ENCODE measurements at places on chromosomes 5 and 9. TPM values are rescaled to one million over a fixed set of nuclear protein-coding genes. Genes with fewer than 3 reads are reported as not detected.

- DNase-seq = no peak
Observed at GRCh38 chr5:105907016-105907415, 1763.7 kb downstream of the EFNA5 start.

DNA sequence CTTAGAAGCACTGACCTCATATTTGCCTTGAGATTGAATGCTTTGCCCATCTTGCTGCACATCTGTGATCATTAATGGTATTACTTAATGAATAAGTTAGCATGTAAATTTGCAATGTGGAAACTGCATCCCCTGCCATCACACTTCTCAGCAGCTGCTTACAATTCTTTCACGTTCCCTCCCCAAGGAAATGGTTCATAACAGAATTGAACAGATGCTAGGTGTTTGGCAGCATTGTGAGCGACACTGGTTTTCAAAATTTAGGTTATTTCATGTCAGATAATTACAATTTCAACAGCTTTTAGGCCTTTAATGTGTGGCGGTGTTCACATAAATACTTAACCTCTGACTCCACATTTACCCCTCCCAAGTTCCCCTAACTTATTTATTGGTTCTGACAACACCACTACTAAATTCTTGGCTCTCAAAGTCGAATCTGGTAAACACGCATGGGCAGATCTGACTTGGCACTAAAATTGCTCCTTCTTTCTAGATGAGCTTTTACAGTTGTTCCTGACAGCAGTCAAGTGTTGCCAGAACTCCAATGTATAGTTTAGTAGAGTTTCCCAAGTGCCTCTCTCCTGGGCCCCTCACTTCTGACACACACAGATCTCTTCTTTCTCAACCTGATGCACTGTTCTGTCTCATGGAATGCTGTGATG is 46.8 kb downstream of the SLC1A3 start:
- no peak for DNase-seq

DNA sequence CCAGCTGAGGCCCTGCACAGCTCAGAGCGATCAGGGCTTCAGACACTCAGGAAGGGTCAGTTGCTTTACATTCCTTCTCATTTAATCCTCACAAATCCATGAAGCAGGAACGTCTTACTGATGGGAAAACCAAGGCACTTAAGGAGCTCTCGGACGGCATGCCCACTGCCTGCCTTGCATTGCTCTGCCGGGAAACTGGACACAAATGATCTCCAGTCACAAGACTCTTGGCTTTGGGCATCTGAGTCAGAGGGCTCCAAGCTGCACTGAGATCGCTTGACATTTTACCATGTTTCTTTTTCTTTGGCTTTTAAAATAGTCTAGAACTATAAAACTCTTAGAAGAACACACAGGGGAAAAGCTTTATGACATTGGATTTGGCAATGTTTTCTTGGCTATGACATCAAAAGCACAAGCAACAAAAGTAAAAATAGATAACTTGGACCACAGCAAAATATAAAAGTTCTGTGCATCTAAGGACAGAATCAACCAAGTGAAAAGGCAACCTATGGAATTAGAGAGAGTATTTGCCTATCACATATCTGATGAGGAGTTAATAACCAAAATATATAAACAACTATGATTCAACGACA is 43.6 kb upstream of the HRH2 start:
- no peak for DNase-seq

GRCh38 chr5:31551878-31552277 is 19.8 kb downstream of the C5orf22 start:
- DNase-seq = no peak

DNA sequence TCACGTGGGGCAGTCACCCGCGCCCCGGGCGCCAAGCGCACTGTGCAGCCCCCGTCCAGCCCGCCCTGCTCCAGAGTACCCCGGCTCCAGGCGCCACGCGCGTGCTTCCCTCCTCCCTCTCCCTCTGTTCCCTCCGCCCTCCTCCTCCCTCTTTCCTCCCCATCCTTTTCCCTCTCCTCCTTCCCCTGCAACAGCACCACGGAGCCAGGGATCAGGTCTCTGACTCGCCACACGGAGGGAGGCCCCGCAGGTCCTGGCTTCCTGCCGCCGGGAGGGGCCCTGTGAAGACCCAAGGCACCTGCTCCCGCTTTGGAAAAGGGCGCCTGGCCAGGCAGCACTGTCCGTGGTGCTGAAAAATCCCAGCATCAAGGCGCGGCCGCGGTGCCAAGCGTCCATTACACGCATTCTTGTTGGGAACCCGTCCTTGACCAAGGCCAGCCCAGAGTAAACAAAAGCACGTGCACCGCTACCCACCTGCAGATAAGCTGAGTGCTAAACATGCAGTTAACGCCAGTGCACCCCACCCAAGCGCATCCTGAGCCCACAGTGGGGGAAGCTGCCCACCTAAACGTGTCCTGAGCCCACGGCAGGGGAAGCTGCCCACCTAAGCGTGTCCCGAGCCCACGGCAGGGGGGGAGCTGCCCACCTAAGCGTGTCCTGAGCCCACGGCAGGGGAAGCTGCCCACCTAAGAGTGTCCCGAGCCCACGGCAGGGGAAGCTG is 21.7 kb downstream of the SLC6A18 start:
- no peak for DNase-seq

DNA sequence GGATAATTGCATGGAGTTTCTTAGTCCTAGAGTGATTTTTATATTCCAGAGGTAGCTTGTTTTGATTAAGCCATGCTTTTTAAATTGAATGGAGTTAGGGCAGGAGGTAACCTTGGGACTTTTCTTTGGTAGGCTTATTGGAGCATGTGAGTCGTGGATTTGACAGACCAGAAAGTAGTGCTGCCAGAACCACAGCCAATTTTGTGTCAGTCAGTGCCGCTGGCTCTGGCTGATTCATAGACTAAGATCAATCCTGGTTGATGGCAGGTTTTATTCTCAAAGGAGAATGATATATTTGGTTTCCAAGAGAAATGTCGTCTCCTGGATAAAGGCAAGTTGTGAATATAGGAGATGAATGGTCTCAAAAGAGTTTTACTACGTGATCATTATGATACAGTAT is 20.3 kb downstream of the RAI14 start:
- DNase-seq = peak; percentile 41

GRCh38 chr5:121962347-121962670 is 534 bp downstream of the SRFBP1 start:
- DNase-seq = no peak

- no peak for DNase-seq
Observed at GRCh38 chr9:135076876-135077430, 10.5 kb upstream of the OLFM1 start.

GRCh38 chr5:124872615-124873014 is 126.2 kb upstream of the ZNF608 start:
- DNase-seq = peak; percentile 37

- DNase-seq = no peak
Observed at GRCh38 chr5:19342942-19343341, 645.1 kb downstream of the CDH18 start.

DNA sequence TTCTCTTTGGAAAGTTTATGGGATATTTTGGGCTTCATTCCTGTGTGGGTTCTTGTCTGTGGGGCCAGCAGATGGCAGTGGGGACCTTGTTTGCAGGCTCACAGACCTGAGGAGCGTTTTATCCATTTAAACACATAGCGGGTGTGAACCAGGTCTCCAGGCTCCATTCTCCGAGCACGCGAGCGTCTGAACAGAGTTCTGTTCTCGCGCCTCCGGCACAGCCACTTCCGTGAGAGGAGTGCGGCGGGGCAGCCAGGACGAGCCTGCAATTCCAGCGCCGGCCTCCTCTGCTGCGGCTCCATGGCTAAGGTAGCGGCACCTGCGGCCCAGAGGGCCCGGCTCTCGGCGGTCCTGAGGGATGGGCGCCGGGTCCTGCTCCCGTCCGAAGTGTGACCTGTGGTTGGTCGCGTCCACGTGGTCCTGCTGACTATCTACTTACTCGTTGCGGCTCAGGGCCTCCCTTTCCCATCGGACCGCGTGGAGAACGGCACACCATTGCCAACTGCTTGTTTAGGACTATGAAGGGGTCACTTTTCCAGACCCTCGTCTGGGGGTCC is 7.3 kb downstream of the NRARP start:
- no peak for DNase-seq

DNA sequence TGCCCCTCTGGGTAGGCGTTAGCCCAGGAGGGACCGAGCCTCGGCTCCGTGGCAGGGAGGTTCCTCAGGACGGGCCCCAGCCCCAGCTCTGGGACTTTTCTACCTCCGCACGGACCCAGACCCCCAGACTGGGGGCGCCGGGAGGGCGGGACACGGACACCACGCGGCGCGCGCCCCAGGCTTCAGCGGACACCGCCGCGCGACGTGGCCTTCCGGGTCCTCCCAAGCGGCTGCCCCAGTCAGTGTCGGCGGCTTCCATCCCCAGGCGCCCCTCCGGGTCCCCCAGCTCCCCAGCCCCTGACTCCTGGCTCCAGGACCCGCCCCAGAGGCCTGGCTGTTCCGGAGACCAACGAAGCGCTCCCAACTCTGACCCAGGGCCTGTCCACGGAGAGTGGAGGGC is 3.1 kb downstream of the LCNL1 start:
- DNase-seq = no peak

DNA sequence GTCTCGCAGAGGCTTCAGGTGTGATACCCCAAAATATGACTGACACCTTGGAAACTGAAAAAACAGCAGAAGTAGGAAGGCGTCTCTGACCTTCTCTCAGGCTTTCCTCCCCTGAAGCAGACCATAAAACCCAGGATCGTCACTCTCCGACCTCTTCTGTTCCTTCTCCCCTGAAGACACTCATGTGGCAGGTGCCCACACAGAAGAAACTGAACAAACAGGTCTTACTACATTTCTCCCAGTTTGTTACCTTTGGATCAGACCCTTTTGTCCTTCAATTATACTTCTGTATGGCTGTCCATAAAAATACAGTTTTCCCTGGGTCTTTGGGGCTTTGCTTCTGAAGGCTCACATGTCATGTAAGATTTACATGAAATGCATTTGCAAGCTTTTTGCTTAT is 10.3 kb upstream of the PRUNE2 start:
- no peak for DNase-seq

DNA sequence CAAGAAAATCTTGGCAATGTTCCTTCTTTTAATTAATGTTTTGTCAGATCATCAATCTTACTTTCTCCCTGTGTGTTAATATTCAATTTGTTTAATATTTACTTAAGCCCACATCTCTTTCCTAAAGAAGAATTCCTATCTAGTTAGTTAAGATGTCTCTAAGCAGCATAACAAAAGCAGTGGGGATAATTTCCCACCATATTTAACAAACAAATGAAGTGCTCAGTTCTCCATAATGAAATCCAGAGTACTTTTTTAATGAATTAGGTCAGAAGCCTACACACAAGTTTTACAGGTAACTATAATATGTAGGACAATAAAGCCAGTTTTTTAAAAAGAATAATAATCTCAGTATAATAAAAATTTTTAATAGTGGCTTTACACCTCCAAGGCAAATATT is 1918.8 kb downstream of the EFNA5 start:
- no peak for DNase-seq

- no peak for DNase-seq
Observed at GRCh38 chr9:77543131-77543822, 104.8 kb downstream of the GNA14 start.

- DNase-seq = no peak
Observed at GRCh38 chr9:91066856-91067255, 265.2 kb downstream of the SYK start.

- DNase-seq = peak; percentile 6
Observed at GRCh38 chr5:121503111-121503840, 348.4 kb upstream of the FTMT start.

- no peak for DNase-seq
Observed at GRCh38 chr5:58299256-58299655, 160.6 kb downstream of the PLK2 start.

DNA sequence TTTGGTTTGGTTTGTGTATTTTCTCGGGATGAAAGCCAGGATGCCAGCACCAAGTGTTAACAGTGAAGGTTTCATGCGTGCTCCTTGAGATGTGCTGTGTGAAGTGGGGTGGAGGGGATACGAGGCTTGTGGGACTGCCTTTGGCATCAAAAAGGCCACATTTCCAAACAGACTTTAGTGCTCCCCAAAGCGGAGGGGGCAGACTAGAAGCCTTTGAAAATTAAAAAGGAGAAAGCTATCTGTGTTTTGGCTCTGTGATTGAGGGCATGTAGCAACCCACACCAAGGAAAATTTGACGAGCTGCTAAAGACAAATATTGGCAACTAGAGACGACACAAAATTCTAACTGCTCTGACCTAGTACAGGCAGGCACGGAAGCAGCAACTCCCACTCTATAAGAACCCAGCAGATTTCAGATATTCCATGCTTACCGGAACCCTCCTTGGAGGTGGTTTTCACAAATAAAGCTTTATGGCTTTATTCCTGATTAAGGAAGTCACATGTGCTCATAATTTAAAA is 154.5 kb downstream of the ARSB start:
- DNase-seq = no peak

DNA sequence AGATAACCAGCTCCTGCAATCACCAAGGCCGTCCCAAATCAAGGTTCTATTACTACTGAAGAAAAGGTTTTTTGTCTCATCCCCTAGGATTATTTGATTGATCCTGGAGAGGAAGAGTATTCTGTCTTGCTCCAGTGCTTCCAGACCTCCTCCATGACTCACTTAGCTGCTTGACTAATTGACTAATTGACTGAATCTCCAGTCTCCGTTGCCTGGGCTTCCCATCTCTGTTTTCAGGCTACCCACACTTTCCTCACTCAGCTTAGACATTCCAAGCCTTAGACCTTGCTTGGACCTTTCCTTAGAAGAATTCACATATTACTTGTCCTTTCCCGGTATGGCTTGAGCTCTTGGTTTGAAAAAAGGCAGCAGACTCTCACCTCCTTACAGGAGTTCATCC is 60.6 kb downstream of the FRMD3 start:
- DNase-seq = peak; percentile 51

- no peak for DNase-seq
Observed at GRCh38 chr9:13750639-13751038, 471.1 kb upstream of the MPDZ start.

GRCh38 chr5:86929123-86929766 is 311.5 kb downstream of the COX7C start:
- no peak for DNase-seq

- peak; percentile 29 for DNase-seq
Observed at GRCh38 chr5:177306674-177307543, 3.3 kb downstream of the PRELID1 start.

DNA sequence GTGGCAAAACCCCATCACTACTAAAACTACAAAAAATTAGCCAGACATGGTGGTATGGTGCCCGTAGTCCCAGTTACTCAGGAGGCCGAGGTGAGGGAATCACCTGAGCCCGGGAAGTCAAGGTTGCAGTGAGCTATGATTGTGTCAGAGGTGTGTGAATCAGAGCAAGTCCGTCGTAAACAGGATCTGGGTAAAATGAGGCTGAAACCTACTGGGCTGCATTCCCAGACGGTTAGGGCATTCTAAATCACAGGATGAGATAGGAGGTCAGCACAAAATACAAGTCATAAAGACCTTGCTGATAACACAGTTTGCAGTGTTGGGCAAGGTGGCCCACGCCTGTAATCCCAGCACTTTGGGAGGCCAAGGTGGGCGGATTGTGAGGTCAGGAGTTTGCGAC is 1.9 kb upstream of the CLTB start:
- no peak for DNase-seq

GRCh38 chr5:116738239-116738614 is 163.6 kb upstream of the SEMA6A start:
- peak; percentile 33 for DNase-seq

Gene LRRC19
- not detected for total RNA-seq

Gene LCN1
- not detected for total RNA-seq

Gene PTGDS
- total RNA-seq = not detected

Gene ERAP2
- total RNA-seq = 40.2 TPM

Gene NUTM2F
- not detected for total RNA-seq

Gene PCDHGA1
- 0.32 TPM for total RNA-seq

Gene POLR1E
- 62.4 TPM for total RNA-seq

Gene C9orf50
- not detected for total RNA-seq

Gene C5orf52
- not detected for total RNA-seq

Gene DEPDC1B
- 24.9 TPM for total RNA-seq

Data from HT1080 (cell line).